Naive thymus-derived CD8-positive, alpha-beta T cell (primary cell): ENCODE measurements at places on chromosomes 13 and 19.

GRCh38 chr13:52713894-52714293 is 25.7 kb downstream of the CNMD start:
- no peak for DNase-seq

DNA sequence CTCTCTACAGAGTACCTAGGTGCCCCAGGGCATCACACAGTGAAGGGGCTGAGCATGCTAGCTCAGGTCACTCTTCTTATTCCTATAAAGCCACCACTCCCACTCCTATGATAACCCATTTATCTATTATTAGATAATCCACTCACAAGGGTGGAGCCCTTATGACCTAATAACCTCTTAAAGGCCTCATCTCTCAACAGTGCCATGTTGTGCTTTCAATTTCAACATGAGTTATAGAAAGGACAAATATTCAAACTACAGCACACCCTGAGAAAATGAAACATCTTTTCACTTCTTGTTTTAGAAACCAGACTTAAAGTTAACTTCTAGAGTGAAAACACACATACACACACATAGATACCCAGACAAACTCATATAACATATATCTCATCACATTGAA is 1494.9 kb upstream of the MIR17HG start:
- DNase-seq: no peak

- no peak for DNase-seq
These were observed 8.3 kb downstream of the C19orf53 start for GRCh38 chr19:13782537-13782936.

- DNase-seq: no peak
These were observed 506.0 kb upstream of the ATXN8OS start for GRCh38 chr13:69601661-69602060.

- DNase-seq: no peak
These were observed 810 bp downstream of the CBY2 start for GRCh38 chr13:45702869-45703391.

GRCh38 chr19:12544401-12544876 is 6.8 kb downstream of the ZNF564 start:
- DNase-seq: no peak

- no peak for DNase-seq
These were observed 2.9 kb upstream of the CSNK1G2 start for GRCh38 chr19:1938071-1938470.

GRCh38 chr13:25662516-25662915 is 290.7 kb downstream of the ATP8A2 start:
- no peak for DNase-seq

GRCh38 chr13:112450118-112450903 is 74.2 kb downstream of the SPACA7 start:
- no peak for DNase-seq

DNA sequence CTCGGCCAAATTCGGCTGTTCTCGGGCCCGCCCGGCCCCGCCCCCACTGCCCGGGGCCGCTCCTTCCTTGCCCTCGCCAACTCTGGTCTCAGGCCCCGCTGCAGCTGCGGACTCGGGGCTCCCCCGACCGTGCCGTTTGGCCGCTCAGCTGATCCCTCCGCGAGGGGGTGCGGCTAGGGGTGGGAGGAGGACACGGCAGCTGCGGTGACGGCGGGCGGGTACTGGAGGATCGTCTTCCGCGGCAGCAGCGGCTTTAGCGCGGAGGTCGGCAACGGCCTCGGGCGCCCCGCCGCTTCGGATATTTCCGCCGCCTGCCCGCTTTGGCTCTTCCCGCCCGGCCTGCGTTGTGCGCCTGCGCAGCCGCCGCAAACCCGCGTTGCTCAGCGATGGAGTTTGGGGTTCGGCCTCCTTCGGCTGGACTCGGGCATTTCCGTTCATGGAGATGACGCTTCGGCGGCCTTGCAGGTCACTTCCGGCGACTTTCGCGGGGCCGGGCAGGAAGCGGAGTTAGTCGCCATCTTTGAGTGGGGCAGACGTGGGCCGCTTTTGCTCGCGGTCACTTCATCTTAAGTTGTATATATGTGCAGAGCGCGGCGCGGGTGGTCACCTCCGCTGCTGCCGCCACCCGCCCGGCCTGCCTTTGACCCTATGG is 338 bp upstream of the UBE2M start:
- DNase-seq: peak; percentile 100

GRCh38 chr13:43473437-43473836 is 313.3 kb downstream of the ENOX1 start:
- no peak for DNase-seq

DNA sequence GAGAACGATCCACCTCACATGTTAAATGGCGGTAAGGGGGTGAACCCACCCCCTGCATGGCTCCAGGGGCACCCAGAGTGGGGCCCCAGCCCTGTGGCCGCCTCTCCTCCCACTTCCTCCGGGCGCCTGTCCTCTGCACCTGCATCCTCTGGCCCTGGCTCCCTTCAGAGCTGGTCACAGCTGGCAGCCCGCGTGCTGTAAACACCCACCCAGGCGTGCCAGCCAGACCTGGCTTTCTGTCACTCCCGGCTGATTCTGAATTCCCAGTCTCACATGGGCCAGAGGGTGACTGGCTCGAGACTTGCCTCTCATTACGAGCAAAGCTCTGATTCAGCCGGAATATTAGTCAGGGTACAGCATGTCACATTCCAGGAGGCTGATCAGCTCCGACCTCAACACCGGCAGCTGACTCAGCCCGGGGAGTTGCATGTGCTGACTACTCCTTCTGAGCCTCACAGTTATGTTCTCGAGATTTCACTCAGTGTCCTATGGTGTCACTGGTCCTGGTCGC is 75.1 kb downstream of the GNG7 start:
- no peak for DNase-seq

DNA sequence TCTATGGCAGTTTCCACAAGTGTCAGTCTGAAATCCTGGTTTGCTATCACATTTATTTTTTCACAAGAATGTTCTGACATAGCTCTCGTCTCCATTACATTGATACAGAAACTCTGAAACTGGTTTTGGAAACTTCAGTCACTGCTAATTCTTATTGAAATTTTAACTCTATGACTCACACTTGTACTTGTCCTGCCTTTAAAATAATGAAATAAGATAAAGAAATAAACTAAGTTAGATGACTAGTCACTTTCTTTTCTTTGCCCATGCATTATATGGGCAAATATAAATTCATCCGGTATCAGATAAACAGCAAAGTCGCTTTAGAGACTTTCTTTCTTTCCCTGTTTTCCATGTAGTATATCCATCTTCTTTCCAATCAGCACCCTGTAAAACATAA is 257.5 kb downstream of the PCDH9 start:
- no peak for DNase-seq
